NCI-H1105 (cell line): ENCODE measurements at places on chromosomes 16 and 17.

DNA sequence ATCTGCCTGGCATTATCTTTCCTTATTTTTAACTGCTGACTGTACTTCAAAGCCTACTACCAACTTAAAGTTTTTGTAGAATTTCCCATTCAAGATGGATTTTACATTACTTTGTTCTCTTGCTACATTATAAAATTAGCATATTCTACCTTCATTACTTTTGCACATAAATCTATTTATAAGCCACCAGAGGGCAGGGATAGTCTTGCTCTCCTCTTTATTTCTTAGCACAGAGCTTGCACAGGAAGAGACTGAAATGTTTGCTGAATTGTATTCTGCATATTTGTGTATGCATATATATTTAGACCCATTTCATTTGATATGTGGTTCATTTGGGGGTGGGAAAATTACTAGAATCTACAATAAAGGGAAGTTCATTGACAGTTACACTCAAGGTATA lies 108.0 kb downstream of the SKAP1 start:
- DNase-seq, result no peak

- DNase-seq, result no peak
These were observed 151.5 kb downstream of the LGALS9B start for GRCh38 chr17:20315821-20316220.

DNA sequence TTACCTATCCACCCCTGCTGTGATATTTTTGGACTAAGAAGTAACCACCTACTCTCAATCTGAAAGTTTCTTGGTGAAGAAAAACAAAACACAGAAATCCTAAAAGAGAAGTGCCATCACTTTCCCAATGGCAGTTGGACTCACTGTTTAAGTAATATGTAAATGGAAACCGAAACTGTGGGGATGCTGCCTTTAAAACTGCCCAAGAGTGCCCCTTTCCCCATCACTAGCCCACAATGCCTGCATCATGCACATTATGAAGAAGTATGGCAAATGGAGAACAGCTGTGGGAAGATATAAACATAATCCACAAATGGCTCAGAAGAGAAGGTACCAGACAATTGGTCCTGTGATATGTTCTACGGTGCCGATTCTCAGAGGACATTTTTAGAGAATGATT lies 33.5 kb upstream of the SLC6A2 start:
- DNase-seq, result no peak

DNA sequence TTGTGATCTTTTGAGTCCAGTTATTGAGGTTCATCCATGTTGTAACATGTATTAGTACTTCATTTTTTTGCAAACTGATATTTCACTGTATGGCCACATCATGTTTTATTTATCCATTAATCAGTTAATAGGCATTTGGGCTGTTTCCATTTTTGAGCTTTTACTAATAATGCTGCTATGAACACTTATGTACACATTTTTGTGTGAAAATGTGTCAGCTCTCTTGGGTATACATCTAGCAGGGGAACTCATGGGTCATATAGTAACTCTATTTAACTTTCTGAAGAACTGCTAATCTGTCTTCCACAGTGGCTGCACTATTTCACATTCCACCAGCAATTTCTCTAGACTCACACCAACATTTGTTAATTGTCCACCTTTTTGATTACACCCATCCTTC lies 82.0 kb downstream of the GLG1 start:
- DNase-seq, result no peak

DNA sequence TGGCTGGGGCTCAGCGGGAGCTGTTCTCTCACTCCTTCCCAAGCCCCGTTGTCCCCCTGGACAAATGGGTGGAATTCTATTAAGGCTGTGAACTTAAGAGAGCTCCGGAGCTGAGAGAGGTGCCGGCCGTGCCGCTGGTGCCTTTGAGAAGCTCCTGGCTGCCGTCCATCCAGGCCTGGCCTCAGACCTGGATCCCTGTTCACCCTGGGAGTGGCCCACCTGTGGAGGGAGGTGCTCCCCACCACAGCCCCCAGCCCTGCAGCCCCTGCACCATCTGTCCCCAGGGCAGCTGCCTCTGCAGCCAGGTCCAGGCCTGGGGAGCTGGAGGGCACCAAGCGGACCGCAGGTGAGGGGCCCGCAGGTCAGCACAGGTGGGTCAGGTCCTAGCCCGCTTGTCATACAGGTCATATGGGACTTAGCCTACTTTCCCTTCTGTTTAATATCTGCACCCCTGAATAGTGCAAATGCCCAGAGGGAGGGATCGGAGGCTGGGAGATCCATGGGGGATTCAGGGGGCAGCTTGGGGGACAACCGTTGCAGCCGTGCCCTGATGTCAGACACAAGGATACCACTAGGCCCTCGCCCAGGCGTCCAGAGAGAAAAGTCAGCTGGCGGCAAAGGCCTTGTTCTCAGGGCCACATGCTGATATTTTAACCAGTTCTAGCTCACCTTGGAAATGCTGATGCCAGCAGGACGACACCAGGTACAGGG lies 15.2 kb upstream of the METRNL start:
- no peak for DNase-seq

- no peak for DNase-seq
These were observed 12.8 kb downstream of the ATPAF2 start for GRCh38 chr17:18025945-18026776.

- DNase-seq, result no peak
These were observed 25.6 kb upstream of the CRISPLD2 start for GRCh38 chr16:84794186-84794585.

GRCh38 chr17:55722016-55722736 lies 488 bp downstream of the TMEM100 start:
- DNase-seq, result no peak

DNA sequence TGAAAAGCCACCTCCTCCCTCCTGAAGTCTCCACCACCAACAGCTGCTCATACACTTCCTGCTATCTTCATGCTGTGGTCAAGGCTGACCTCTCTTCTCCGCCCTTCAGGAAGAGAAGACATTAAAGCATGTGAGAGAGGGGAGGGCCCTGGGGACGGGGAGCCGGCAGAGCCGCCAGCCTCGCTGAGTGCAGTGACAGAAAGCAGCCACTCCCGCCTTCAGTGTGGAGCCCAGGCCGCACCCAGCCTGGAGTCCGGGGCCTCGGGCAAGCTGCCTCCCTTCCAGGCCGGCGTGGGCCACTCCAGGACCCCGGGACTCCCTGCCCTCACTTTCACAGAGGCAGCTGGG lies 94.7 kb upstream of the TNRC6C start:
- no peak for DNase-seq

DNA sequence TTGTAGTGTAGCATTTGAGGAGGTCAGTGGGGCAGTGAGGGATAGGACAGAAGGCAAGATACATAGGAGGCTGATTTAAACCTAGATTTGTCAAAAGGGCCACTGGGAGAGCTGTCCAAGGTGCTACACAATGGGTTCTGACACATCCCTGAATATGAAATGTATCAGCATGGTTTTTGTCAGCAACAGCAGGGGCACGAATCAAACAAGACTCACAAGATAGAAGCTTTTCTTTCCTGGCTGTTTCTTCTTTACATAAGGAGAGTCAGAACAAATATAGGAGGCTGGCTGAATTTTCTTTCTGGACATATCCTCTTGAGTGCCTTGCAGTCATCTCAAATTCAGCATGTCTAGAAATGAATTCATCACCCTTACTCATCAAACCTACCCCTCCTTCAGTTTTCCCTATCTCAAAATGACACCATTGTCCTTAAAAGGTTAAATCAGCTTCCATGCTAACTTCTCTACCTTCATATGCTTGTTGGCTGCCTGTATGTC lies 130.5 kb downstream of the NPIPB5 start:
- no peak for DNase-seq

DNA sequence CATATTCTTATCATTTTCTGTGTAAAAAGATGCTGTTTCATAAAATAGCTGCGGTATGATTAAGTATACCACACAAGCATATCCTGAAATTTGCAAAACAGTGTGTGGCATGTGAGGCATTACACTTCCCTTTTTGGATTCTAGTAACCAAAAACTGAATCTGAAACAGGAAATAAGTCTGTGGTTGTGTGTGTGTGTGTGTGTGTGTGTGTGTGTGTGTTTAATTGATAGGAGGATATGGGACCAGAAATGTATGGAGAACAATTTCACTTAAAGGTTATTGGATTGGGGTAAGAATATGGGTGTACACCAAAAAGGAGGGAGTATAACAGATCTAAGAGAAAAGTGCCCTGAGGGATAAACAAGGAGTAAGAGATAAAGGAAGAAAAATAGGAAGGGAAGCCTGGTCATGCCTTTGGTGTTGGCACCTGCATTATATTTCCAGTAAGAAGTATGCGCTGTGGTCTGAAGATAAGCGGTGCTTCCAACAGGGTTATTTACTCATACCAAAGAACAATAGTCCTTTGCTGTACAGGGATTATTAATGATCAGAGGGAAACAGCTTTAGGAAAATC lies 4.0 kb downstream of the LYRM1 start:
- DNase-seq, result no peak

- peak; percentile 5 for DNase-seq
These were observed 43.5 kb downstream of the REXO5 start for GRCh38 chr16:20849589-20850390.

DNA sequence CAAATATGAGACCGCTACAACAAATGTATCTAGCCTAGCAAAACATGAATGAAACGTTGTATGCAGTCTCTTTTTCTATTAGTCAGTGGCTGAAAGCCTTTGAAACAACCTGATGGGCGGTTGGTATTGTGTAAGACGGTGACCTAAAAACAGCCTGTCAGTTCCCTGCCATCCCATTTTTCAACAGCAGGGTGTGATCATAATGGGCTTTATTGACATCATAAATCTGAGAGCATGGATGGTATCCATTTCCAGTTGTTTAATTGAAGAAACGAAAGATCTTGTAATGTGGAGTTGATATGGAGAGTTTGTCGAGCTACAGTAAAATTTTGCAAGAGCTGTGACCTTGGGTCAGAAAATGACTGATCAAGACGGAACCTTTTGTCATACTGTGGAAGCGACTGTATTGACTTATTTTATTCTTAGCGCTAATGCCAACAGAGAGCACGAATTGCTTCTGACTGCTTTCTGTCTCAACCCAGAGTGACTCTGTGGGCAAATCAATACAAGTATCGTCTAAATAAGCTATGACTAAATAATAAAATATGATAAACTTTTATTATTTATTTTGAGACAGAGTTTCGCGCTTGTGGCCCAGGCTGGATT lies 12.3 kb upstream of the MEIOB start:
- no peak for DNase-seq

DNA sequence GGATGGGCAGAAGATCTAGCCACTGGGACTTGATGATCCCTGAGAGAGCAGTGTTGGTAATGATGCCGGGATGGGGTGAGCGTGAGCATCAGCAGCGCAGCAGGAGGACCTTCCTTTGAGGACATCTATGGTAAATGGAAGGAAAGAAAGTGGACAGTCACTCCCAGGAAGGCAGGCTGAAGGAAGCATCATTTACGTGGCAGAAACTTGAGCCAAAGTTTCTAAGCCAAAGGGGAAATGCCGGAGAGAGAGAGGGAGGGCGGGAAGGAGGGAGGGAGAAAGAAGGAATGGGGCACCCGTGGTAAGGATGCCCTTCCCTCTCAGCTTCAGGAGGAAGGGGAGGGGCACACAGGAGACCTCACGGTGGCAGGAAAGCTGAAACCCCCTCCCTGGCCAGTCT lies 86.3 kb upstream of the CACNG5 start:
- DNase-seq, result no peak

- DNase-seq, result no peak
These were observed 9.8 kb downstream of the SMIM5 start for GRCh38 chr17:75642784-75643642.

DNA sequence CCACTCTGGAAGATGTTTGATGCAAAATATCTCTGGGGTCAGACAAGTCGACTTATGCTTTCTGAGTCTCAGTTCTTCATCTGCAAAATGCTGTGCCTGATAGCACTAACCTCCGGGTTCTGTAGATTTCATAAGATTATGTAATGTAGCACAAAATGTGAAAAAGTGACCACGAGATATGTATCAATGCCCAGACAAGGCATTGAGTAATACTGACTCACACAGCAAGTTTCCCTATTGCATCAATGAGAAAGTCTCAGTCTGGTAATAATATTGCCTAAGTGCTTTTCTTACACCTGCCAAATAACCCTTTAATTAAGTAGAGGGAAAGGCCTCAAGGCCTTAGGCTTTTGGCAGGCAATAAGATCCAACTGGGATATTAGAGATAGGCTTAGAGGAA lies 41.4 kb upstream of the MMP2 start:
- DNase-seq, result no peak

GRCh38 chr16:2968368-2968737 lies 795 bp upstream of the PAQR4 start:
- DNase-seq, result no peak

GRCh38 chr17:57767561-57767960 lies 22.5 kb upstream of the CCDC182 start:
- DNase-seq, result no peak

DNA sequence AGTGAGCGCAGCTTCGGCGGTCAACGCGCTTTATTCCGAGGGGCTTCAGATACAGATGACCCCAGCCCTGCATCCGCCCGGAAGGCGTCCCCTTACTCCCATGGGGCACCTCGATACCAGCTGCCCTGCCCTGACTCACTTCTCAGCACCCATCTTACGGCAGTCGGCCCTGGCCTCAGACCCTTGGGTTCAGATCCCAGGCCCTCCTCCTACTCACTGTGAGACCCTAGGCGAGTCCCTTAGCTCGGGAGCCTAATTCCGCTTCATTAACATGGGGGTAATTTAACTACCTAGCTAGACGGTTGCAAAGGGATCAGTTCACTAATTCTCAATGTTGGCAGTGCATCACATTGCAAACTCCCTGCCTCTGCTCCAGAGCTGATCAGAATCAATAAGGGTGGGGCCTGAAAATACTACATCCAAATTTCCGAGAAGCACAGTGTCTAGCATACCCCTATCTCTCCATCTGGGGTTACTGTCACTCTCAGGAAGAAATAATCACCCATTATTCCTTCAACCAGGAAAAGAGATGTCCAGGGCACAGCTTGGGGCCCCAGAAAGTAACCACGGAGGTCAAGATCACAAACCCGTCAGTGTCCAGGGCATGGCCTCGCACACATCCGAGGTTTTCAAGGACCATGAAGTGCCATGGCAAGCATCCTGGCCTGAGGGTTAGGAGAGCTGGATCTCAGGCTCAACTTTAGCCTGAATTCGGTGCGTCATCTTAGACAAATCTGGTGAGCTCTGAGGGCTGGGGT lies 415 bp upstream of the FLOT2 start:
- no peak for DNase-seq

DNA sequence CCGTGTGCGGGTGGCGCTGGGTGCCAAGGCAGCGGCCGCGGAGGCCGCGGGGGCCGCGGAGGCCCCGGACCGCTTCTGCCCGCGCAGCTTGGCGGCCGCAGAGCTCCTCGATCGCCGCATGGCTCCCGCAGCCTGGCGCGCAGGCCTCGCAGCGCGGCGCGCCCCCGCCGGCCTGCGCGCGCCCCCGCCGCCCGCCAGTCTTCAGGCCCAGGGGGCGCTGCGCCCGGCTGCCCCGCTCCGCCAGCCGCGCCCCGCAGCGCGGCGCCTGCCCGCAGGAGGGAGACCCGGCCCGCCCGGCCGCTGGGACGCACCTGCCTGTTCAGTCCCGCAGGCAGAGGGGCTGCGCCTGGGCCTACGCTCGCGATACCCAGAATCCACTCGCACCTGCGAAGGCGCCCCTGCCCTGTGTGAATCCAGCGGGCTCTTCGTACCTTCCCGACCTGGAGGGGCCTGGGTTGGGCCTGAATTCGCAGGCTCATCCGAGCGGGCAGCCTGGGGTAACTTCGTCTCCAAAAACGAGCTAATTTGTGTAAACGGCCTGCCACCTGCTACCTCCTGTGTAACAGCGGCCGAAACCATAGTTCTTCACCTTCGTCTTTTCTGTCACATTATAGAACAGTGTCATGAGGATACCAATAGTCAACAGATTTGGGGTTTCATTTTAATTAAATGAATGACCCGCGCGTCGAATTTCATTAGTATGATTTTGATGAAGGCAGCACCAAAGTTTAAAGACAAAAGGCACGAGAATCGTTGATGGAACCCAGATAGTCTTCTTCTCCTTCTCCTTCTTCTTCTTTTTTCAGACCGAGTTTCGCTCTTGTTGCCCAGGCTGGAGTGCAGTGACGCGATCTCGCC lies at the start of gene CENPV:
Gene CENPV (minus strand): TSS at position 153 of the 858 bp plus-strand sequence. CDS start 33 bp downstream, at position 120.
- DNase-seq, result peak; percentile 59
